ENCODE measurements at places on chromosomes 13 and 19.

GRCh38 chr13:45276913-45277312, 64.1 kb downstream of the TPT1 start:
- DNase-seq: no peak

DNA sequence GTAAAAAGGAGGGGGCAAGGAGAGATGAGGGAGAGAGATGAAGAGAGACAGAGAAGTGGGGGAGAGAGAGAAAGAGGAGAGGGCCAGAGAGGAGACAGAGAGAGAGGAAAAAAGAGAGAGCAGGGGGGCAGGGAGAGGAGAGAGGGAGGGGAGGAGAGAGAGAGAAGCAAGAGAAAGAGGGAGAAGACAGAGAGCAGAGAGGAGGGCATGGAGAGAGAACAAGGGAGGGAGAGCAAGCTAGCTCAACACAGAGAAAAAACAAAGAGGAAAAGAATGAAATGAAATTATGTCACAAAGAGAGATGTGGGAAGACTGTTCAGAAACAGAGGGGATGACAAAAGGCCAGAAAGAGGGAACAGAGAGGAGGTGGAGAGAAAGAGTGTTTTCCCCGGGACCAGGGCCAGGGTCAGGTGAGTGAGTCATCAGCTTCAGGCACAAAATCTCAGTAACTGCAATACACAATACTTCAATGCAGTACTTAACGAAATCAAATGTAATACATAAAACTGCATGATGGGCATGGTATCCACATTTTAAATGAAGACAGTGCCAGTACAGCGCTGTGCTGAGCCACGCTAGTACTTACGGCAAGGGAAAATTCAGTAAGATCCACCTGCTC, 4.8 kb downstream of the KLK7 start:
- no peak for DNase-seq

- DNase-seq: peak; percentile 77
Observed at GRCh38 chr19:32675720-32676185, at the start of gene RGS9BP. Gene RGS9BP (plus strand): TSS chr19:32675848. CDS start chr19:32676264, 416 bp downstream.

GRCh38 chr13:46595885-46596275, 42.9 kb downstream of the LRCH1 start:
- DNase-seq: no peak

GRCh38 chr19:23409392-23410048, 14.2 kb upstream of the ZNF91 start:
- no peak for DNase-seq

DNA sequence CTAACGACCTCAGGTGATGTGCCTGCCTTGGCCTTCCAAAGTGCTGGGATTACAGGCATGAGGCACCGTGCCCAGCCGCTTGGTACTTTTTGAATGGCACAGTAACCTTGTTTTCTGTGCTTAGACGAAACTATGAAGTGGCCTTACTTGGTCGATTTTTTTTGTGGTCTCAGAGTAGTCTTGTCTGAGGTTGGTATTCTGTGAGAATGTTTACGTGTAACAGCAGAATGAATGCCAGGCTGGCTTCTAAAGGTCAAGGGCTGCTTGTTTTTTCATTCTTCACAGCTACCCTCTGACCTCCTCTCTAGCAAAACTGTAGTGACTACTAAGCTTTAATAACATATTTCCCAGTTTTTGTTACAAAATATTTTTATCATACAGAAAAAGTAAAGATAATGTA, 313.3 kb downstream of the GPC6 start:
- no peak for DNase-seq

DNA sequence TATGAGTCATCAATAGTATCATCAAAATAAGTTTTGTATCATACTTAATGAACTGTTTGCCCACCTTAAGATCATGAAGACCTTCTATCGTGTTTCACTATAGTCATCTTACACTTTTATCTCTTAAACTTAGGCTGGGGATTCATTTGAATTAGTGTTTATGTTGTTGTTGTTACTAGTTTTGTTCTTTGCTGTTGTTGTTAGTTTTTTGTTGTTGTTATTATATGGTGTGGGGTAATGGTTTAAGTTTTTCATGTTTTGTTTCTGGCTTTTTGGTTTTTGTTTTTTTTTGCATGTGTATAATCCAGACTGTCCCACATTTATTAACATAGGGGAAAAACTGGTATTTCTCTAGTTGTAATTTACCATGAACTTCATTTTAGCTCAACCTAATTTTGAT, 965.1 kb upstream of the MIR17HG start:
- DNase-seq: no peak

DNA sequence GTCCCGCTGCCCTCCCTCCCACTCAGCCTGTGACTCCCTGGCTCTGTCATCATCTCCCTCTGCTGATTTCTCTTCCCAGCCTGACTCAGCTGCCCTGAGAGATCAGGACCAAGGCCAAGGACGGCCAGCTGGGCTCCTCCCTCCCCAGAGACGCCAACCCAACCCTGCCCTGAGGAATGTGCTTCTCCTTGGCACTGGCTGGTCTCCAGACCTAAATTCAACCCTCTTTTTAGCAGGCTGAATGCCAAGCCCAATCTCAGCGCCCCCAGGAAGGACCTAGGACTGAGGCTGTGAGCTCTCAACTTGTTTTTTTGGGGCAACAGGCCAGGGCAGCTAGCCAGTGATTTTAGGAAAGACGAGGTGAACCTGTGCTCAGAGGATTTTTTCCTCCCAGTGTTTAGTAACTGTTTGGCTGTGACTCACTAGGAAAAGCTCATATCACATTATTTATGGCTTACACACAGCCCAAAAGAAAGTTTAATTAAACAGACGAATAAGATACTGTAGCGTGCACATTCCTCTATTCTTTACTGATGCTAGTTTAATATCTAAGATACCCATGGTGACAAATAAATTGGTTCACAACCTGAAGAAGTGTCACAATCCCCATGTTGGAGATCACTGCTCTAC, 7.4 kb upstream of the IGFL1 start:
- peak; percentile 45 for DNase-seq

- DNase-seq: no peak
Observed at GRCh38 chr13:59144700-59145099, 1019.0 kb downstream of the DIAPH3 start.

Data from fibroblast of skin of back (primary cell).